ENCODE measurements at places on chromosomes 1 and 21.

GRCh38 chr1:66352792-66353191 is 181.2 kb upstream of the SGIP1 start:
- peak; percentile 24 for DNase-seq

DNA sequence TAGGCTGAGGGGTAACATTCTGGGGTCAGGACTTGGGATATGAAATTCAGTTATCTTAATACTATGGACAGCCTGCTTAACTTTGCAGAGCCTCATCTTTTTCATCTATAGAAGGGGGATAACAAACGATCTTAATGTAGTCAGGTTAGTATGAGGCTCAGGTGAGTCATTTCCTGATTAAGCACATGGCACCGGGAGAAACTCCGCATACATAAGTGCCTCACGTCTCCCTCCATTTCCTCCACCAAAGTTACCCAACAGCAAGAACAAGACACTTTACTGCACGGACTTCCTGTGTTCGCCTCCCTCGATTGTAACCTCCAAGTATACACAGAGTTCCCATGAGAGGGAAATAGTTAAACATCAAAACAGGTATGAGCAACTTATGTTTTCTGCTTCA is 112.7 kb upstream of the COA6 start:
- no peak for DNase-seq

GRCh38 chr1:218517459-218517858 is 172.3 kb downstream of the TGFB2 start:
- DNase-seq, result no peak

DNA sequence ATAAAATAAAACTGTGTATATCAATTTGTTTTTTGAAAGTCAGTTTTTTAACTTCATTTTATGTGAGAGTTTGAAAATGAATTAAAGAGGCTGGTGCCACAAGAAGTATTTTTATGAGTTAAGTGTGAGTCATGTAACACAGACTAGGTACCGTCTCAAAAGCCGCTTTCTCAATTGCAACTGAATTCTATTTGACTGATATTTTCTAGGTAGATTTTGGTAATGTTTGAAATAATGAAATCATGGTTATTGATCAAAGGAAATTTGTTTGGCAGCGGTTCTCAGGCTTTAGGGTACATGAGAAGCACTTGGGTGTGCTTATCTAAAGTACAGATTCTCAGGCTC is 4.6 kb downstream of the SNX27 start:
- no peak for DNase-seq

DNA sequence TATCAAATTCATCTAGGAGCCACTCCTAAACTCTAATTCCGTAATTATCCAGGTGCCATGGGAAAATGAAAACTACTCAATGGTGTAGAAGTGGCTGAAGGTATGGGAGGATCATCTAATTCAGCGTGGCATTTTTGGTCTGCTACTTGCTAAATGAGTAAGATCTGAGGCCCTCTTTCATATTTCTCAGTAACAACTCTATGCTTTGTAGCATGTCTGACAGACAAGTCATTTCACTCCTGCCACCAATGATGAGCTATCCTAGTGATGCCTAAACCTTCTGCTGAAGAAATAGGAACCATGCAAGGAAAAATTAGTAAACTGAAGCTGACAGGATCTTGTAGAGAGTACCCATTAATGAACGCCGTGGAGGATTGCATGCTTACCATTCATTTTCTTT is 145.3 kb downstream of the NTNG1 start:
- no peak for DNase-seq

DNA sequence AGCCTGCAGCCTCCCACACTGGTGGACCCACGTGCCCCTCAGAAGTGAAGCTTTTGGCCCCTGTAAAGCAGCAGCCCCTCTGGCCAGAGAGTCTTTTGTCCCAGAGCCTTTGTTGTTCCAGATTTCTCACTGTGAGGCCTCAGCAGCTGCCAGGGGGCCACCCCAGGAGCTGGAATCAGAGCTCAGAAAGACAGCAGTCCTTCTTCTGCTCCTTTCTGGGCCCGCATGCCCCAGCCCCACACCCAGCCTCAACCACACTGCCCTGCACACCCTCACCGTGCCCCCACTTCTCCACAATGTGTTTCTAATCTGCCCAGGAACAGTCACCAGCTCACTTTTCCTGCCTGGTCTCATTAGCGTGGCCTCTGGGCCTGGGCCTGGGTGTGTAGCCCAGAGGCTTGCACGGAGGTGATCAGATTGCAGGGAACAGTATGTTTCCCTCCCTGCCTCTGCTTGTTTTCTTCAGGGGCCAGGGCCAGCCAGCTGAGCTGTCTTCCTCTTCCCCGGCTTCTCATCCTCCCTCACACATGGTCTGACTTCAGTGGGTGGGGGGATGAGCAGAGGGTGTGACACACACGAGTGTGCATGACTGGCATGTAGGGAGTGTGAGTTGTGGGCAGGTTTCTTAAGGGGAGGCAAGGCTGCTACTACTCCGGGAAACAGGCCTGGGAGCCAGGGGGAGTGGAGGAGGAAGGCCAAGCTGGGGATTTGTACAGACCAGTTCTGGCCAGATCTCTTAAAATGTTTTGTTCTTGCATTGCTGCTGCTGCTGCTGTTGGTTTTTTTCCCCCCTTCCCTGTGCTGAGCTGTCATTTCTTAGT is 82.5 kb upstream of the ZNF648 start:
- peak; percentile 97 for DNase-seq

GRCh38 chr1:68331117-68331865 is 99.0 kb upstream of the WLS start:
- peak; percentile 70 for DNase-seq

- DNase-seq, result no peak
Measured at GRCh38 chr1:228343191-228343661, 63.4 kb downstream of the TRIM11 start.

- no peak for DNase-seq
Measured at GRCh38 chr1:175600721-175601440, 142.5 kb downstream of the TNR start.

- peak; percentile 99 for DNase-seq
Measured at GRCh38 chr1:43969746-43970466, at the start of gene DPH2. TSS of gene DPH2 (plus strand) at chr1:43970010. CDS start at chr1:43970176, 166 bp downstream.

- no peak for DNase-seq
Measured at GRCh38 chr1:185487026-185487425, 170.0 kb upstream of the IVNS1ABP start.

DNA sequence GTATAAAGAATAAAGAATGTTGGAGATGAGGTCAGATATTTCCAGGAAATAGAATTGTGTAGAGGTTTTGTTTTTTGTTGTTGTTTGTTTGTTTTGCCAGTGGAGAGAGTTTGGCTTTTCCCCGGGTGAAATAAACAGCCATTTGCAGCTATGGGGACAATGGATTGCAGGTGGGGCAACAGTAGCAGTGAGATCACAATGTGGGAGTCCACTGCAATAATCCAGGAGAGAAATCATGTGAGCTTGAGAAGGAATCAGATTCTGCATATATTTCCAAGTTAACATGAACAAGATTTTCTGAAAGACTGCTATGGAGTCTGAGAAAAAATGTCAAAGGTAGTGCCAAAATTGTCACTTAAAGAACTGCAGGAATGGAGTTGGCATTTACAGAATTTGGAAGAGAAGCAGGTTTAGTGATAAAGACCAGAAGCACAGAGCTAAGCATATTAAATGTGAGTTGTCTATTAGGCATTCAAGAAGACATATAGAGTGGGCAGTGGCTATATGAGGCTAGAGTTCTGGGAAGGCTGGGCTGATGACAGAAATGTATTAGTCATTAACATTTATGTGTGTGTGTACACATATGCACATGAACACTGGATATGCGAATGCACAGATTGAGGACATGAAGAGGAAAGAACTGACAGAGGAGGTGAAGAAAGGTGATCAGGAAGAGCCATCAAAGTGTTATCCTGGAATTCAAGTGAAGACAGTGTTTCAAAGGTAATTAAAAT is 729.6 kb upstream of the PTBP2 start:
- DNase-seq, result no peak

DNA sequence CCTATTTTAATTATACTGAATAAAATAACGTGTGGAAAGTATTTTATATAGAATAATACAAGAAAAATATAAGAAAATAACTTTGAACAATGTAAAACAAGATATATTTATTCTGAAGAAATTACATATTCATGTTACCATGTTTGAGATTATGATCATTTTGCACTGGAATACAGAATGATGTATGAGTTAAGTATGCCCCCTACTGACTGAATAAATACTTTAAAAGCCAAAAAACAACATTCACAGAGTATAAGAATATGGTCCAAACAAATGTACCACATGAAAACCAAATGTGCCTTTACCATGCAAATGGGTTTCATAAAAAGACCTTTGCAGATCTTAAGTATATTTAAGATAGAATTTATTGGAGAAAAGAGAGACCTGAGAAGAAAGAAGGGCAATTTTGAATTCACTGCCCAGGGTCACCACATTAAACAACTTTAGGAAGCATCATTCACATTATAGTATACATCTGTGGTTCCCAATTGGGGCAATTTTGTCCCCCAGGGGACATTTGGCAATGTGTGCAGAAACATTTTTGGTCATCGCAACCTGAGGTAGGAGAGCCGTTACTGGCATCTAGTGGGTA is 136.6 kb upstream of the GFI1 start:
- DNase-seq, result peak; percentile 55

DNA sequence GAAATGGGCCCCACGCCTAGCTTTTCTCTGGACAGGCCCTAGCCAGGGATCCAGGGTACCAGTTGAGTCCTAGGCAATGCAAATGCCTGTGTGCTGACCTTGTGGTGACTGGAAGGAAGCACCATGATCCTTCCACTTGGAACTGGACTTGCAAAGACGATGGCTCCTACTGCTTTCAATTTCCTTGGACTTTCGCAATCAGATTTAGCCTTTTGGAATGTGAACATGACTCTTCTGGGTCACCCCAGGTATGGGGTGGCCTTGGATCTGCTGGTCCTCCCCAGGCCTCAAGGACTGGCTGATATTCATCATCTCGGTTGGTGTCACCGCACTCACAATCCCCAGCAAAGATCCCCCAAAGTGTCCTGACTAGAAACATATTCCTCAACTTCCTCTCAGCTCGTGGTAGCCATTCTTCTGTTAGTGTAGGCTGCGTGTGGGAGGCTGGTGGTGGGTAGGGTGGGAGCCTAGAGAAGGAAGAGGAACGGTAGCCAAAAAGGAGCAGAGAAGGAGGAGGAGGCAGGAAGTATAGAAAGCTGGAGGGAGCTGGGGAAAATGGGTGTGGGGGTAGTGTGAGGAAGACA is 130.5 kb downstream of the PPIAL4G start:
- no peak for DNase-seq

GRCh38 chr1:3564921-3565831 is 46.1 kb downstream of the MEGF6 start:
- DNase-seq, result peak; percentile 57

DNA sequence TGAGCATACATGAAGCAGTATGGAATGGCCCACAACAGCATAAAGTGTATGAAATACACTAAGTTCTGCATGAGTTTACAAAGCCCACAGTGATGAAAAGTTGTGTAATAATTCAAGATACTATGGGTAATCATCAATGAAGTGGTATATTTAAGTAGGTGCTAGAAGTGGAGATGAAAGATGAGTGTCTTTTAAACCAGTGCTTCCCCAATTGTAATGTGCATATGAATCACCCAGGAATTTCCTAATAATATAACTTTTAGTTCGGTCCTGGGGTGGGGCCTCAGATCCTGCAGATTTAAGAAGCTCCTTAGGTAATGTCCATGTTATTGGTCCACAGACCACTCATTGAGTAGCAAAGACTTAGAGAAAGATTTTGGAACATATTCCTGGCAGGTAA is 184.9 kb downstream of the DUSP10 start:
- DNase-seq, result no peak

DNA sequence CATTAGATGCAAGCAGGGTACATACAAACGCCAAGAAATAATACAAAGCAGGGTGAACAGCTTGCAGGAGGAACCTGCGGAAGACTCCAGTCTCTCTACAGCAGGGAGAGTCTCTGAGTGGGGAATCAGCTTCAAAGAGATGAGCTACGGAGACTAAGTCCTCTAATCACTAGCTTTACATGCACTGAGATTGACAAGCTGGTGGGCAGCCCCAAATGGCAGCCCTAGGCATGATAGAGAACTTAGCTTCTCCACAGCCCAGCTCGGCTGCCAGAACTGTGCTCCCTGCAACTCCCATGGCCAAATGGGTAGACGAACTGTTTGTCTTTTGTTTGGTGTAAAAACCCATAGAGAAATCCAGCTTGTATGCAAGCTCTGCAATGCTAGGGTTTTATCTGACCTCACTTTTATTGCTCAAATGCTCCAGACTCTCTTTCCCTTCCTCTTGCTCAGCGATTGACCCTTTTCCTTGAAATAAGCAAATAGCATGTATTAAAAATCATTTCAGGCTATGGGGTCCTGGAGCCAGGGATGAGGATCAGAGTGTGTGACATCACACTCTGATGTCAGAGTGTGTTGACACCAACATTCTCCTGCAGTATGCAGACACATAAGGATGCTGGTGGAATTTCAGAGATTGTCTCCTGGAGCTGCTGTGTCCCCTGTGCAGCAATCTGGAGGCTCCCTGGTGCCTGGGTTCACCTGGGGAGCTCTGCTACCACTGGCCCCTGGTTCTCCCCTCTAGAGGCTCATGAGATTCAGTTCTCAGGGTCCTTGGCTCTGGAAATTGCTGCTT is 238.5 kb downstream of the TTLL7 start:
- no peak for DNase-seq

- DNase-seq, result no peak
Measured at GRCh38 chr1:15706751-15707150, 22.6 kb downstream of the PLEKHM2 start.

- DNase-seq, result no peak
Measured at GRCh38 chr21:31339721-31340120, 4.3 kb downstream of the TIAM1 start.
